T-cell (primary cell): ENCODE measurements at places on chromosomes 7 and 10. TPM values are rescaled to one million over a fixed set of nuclear protein-coding genes. Genes with fewer than 3 reads are reported as not detected.

DNA sequence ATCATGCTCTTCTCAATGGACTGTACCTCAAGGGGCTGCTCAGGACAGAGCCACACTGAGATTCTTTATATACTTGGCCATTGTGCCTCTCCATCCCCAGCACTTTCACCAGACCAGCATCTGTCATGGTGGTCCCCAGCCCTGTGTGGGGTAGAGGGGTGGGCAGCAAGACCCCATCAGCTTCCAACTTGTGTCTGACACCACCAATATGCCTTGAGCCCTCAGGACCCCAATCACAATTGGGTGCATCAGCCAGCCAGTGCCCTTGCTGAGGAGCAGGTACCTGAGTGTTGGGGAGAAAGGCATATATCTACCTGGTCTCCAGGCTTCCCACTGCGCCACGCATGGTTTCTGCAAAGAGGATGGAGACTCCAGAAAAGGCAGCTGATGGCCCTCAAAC lies 56.3 kb downstream of the GRID1 start:
- no peaks in the 10 kb centered on the region for H3K36me3 ChIP-seq
- H3K4me3 ChIP-seq = no peak overlapping the region
- no peaks in the 10 kb centered on the region for H3K4me1 ChIP-seq
- DNase-seq = no peak
- peaks cover 22% of the 10 kb centered on the region for H3K27me3 ChIP-seq
- H3K27ac ChIP-seq = no peak overlapping the region

DNA sequence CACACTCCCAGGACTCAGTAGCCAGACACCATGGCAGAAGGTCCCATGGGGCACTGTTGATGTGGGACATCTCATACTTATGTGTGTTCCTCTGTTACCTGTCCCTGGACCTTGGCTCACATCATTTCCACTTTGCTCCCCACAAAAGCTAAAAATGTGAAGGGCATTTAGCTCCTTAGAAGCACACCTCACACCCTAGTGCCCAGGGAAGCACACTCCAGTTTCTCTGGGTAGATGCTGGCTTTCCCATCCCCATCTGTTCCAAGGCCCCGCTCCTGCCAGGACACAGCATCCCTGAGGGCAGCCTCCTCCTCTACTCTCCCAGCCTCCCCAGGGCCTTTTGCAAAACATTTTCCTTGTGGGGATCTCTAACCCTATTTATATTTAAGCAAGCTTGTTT lies 572.4 kb upstream of the MGMT start:
- no peaks in the 10 kb centered on the region for H3K27me3 ChIP-seq
- no peaks in the 10 kb centered on the region for H3K4me1 ChIP-seq

Gene MTERF1
- 14.8 TPM for total RNA-seq

DNA sequence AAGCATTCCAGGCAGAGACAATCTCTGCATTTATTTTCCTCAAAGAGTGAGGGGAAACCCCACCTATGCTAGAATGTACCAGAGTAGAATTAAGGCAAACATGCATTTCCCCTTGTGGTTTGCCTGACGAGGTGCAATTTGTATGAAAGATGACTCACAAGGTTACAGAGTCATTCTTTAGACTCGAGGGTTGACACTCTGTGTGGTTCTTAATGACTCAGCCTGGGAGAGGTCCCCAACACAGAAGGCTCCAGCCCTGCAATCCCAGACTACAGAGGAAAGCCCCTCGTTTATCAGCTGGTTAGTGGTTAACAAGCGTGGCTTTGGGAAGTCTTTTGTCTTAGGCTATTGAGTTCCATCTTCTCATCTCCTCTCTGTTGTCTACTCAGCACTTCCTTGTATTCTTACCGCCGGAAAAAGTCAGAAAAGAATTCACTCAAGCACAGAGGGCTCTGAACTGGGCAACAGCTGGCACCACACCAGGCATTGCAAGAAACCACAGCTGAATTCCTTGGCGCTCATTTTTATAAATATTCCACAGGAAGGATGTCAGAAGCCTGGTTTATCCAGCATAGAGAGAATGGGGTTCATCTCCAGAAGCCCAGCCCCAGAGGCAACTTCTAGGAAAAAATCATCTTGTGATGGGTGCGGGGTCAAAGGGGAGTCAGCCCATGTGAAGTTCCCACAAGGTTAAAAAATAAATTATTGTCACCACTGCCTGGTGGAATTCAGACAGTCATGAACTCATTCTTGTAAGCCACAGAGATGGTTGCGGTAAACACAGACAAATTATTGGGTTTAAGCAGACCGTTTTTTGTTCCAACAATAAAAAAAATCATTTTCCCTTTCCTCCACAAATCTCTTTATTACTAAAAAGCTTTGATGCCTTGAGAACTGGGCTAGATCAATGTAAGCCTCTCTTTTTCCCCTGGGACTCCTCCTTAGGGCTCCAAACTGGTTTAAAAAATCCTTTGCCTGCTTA lies 24.5 kb upstream of the SVIL start:
- H3K27me3 ChIP-seq = no peaks in the 10 kb centered on the region
- peaks cover 31% of the 10 kb centered on the region for H3K4me1 ChIP-seq
- no peaks in the 10 kb centered on the region for H3K36me3 ChIP-seq
- DNase-seq = peak; percentile 31
- H3K4me3 ChIP-seq = no peak overlapping the region
- H3K27ac ChIP-seq = peak overlapping the region; percentile 75

- H3K27ac ChIP-seq = no peak overlapping the region
- no peaks in the 10 kb centered on the region for H3K27me3 ChIP-seq
- no peaks in the 10 kb centered on the region for H3K36me3 ChIP-seq
- DNase-seq = no peak
Observed at GRCh38 chr10:35959252-35959651, 317.2 kb upstream of the FZD8 start.

GRCh38 chr7:105480931-105481330 lies 41.1 kb downstream of the PUS7 start:
- no peaks in the 10 kb centered on the region for H3K4me1 ChIP-seq
- no peak overlapping the region for H3K27ac ChIP-seq
- DNase-seq = no peak
- no peaks in the 10 kb centered on the region for H3K27me3 ChIP-seq

DNA sequence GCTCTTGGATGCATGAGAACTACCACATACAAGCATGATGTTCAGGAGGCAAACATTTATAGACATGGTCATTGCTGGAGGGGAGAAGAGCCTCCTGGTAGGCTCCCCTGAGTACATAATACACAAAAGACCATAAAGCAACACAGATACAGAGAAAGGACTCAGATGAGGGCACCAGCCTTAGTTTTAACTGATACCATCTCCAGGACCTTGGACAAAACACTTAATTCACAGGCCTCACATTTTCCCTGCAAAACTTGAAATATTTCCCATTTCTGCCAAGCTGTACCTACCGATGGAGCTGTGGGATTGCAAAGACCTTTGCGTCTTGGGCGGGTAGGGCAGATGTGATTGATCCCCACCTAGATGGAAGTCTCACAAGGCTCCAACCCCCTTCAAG lies 16.7 kb upstream of the ZNF488 start:
- H3K27me3 ChIP-seq = no peaks in the 10 kb centered on the region
- H3K4me3 ChIP-seq = no peak overlapping the region
- no peak for DNase-seq
- H3K36me3 ChIP-seq = no peaks in the 10 kb centered on the region
- no peaks in the 10 kb centered on the region for H3K4me1 ChIP-seq
- H3K27ac ChIP-seq = no peak overlapping the region
